SW480 (cell line): ENCODE measurements at places on chromosomes 4 and X.
A peak's percentile ranks its signal among the peaks of the same experiment; 100 is the strongest.

DNA sequence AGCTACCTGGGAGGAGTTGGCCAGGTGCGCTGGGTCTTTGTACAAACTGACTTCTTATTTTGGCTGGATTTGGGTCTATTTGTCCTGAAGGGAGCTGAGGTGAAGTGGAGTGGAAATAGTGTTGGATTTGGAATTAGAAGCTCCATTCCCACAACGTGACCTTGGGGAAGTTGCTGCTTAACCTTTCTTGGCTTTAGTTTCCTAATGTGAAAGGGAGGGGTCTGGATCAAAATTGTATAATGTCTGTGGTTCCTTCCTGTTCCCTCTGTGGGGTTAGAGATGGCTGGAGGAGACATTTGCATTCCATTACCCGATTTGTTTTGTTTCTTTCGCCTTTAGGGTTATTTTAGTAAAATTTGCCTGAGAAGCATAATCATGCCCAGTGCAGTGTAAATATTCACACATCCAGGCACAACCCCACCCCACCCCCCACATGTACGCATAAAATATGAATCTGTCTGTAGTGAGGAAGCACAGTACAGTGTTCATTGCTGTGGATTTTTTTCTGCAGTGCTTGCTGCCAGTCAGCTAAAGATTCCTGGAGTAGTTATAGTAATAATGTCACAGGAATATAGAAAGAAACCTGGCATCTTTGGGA lies 21.5 kb downstream of the JADE1 start:
- no peak for DNase-seq

GRCh38 chr4:180101348-180102083 lies 2141.7 kb upstream of the TENM3 start:
- no peak for DNase-seq

GRCh38 chr4:176753049-176753448 lies 39.7 kb downstream of the VEGFC start:
- no peak for DNase-seq

GRCh38 chrX:153900831-153901752 lies 3.4 kb upstream of the AVPR2 start:
- DNase-seq: peak; percentile 80

- DNase-seq: no peak
Observed at GRCh38 chr4:62209757-62210485, 1009.8 kb downstream of the ADGRL3 start.

- DNase-seq: no peak
Observed at GRCh38 chr4:23579166-23579565, 310.7 kb downstream of the PPARGC1A start.

DNA sequence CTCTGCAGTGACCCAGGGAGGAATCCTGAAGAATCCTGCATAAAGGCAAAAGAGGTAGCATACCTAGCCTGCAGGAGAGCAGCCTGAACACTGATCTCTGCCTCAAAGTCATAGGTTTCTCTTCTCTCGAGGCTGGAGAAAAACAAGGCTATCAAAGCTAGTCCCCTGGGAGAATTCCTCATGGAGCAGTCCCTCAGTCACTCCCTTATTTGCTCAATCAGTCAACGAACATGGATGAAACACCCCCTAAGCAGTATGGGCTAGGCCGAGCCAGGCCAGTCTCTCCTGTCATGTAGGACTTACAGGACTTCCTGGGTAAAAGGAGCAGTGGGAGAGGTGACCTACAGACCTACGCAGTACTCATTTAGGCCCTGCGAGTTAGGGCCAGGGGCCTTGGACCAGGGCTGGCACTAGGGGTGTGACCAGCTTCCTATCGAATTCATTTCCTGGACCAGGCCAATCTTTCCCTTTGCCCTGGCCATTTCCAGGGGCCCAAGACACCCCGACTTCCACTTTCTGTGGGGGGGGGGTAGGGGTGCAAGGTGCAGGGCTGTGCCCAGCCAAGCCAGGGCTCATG lies 164.1 kb downstream of the EFNB1 start:
- no peak for DNase-seq

- no peak for DNase-seq
Observed at GRCh38 chr4:123889507-123889906, 492.9 kb downstream of the SPRY1 start.

DNA sequence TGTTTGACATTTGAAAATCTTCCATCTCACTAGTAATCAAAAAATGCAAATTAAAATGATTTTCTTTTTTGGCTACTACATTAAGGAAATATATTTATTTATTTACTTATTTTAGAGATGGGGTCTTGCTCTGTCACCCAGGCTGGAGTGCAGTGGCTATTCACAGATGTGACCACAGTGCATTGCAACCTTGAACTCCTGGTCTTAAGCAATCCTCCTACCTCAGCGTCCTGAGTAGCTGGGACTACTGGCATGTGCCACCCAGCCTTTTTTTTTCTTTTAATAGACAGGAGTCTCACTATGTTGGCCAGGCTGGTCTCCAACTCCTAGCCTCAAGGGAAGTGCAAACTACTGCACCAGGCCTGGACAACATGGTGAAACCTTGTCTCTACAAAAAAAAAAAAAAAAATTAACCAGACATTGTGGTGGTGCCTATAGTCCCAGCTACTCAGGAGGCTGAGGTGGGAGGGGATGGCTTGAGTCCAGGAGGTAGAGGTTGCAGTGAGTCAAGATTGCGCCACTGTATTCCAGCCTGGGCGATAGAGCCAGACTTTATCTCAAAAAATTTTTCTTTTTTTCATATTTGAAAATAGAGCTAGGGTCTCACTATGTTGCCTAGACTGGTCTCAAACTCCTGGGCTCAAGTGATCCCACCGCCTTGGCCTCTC lies 4.4 kb upstream of the SMIM14 start:
- no peak for DNase-seq

DNA sequence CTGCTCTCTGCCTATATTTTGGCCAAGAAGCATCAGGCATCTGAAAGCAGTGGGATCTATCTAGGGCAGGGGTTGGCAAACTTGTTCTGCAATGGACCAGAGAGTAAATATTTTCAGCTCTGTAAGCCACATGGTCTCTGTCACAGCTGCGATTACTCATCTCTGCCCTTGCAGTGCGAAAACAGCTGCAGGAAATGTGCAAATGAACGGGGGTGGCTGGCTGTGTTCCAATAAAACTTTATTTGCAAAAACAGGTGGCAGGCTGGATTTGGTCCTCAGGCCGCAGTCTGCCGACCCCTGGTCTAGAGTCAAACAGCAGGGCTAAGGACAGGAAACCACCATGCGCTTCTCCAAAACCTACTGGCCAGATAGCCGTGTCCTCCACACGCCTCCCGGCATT lies 48.6 kb downstream of the ACOX3 start:
- DNase-seq: no peak

DNA sequence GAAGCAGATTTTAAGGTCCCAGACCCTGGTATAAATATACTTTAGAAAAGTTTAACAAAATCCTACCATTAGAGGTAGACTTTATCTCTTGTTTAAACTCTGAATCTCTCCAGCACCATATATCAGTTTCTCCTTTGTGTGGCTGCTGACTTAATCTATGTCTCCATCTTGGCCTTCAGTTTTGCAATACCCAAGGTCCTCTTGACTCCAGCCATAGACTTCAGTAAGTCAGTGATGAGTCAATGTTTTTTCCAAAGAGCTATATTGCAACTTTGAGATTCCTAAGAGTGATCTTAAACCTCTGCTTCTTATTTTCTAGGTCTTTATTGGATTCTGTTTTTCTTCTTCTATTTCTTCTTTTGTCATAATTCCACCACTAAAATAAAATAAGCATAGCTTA lies 50.8 kb upstream of the ADGRL3 start:
- no peak for DNase-seq

- DNase-seq: no peak
Observed at GRCh38 chrX:122788216-122788615, 395.9 kb upstream of the GRIA3 start.

DNA sequence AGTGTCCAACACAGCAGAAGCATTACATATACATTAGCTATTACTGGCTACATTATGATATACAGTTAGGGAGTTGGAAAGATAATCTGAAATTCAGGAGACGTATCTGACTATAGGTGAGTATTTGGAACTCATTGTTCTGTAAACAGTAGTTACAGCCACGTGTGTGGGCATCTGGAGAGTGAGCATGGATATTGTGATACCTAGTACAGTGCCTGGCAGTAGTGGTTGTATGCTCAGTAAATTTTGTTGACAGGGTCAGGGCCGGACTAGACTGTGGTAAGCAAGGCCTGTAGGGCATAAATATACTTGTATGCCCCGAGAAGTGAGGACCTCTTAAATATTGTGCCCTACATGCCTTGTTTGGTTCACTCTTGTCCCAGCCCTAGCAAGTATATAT lies 2.9 kb downstream of the F9 start:
- DNase-seq: no peak

DNA sequence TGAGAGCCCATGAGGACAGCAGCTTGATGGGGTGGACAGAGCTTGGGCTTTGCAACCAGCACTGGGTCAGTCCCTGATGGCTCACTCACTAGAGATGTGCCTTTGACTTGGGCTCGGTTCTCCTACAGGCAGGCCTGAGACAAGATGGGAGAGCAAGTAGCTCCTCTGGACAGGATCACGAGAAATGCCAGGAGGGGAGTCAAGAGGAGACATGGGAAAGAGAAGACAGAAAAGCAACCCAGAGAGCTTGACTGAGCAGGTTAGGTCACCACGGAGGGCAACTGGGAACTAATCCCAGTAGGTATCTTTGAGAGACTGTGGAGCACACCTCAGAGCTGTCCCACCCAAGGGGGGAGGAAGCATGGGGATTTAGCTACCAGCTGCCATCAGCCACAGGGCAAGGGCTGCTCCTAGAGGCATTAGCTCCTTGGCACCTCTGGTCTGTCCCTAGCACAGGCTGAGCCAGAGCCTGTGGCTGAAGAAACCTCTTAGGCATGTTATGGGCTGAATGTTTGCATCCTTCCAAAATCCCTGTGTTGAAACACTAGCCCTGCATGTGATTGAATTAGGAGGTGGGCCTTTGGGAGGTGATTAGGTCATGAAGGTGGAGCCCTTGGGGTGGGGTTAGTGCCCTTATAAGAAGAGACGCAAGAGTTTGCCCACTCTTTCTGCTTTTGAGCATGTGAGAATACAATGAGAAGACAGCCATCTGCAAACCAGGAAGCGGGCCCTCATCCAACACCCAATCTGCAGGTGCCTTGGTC lies 145.6 kb downstream of the SMIM20 start:
- DNase-seq: no peak
